ENCODE measurements at places on chromosomes 5 and 9. TPM values are rescaled to one million over a fixed set of nuclear protein-coding genes. Genes with fewer than 3 reads are reported as not detected.

Gene OR1Q1
- total RNA-seq, result not detected

Gene EGR1
- total RNA-seq, result 24.7 TPM

Gene SNCAIP
- total RNA-seq, result not detected

Gene FREM1
- total RNA-seq, result 0.17 TPM

Gene PKD2L2
- total RNA-seq, result 0.50 TPM

Gene NIPSNAP3A
- total RNA-seq, result 19.8 TPM

- H3K36me3 ChIP-seq, result no peaks in the 10 kb centered on the region
- H3K27me3 ChIP-seq, result no peaks in the 10 kb centered on the region
- H3K27ac ChIP-seq, result no peak overlapping the region
- no peak for DNase-seq
- H3K4me1 ChIP-seq, result peaks cover 11% of the 10 kb centered on the region
Observed at GRCh38 chr5:133757396-133757945, 145.1 kb upstream of the FSTL4 start.

DNA sequence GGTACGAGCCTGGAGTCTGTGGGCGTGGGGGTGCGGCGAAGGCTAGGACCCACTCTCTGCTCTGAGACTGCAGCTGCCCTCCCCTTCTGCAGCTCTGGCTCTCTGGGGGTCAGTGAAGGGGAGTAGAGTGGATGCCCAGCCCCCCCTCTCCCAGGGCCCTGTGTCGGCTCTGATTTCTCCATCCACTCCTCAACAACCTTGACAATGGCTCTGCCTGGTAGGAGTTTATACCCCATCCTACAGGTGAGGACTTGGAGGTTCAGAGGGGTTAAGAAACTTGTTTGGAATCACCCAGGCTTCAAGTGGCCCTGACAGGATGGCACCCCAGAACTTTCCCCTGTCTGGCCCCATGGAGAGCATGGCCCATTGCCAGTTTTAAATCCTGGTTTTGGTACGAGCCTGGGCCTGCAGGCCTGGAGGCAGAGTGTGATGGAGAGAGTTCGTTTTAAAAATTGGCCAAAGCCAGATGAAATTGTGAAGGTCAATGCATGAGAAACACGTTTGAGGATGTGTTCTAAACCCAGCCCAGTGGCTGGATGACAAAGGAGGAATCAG is 22.3 kb downstream of the NCS1 start:
- H3K36me3 ChIP-seq, result no peaks in the 10 kb centered on the region
- no peak overlapping the region for H3K4me3 ChIP-seq
- H3K4me1 ChIP-seq, result no peaks in the 10 kb centered on the region
- no peak overlapping the region for H3K27ac ChIP-seq
- H3K27me3 ChIP-seq, result no peaks in the 10 kb centered on the region

- peaks cover 34% of the 10 kb centered on the region for H3K4me1 ChIP-seq
- no peak overlapping the region for H3K27ac ChIP-seq
- no peak overlapping the region for H3K4me3 ChIP-seq
- H3K27me3 ChIP-seq, result no peaks in the 10 kb centered on the region
Observed at GRCh38 chr5:172441262-172441751, 13.0 kb downstream of the SH3PXD2B start.

- no peak overlapping the region for H3K27ac ChIP-seq
- no peaks in the 10 kb centered on the region for H3K4me1 ChIP-seq
- no peak overlapping the region for H3K4me3 ChIP-seq
- no peaks in the 10 kb centered on the region for H3K27me3 ChIP-seq
- DNase-seq, result peak; percentile 46
- H3K36me3 ChIP-seq, result no peaks in the 10 kb centered on the region
Observed at GRCh38 chr9:136671646-136672430, 9.1 kb downstream of the EGFL7 start.

DNA sequence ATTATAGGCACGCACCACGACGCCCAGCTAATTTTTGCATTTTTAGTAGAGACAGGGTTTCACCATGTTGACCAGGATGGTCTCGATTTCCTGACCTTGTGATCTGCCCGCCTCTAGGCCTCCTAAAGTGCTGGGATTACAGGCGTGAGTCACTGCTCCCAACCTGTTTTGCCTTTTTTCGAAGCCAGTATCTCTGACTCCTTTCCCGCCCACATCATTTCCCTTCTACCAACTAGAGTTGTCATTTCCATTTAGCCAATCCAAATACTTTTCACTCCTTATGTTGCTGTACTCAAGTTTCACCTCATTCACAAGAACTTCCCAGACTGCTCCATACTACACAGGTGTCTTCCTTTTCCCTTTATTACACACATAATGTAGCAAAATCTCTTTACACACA is 502.6 kb upstream of the CDH6 start:
- no peak overlapping the region for H3K4me3 ChIP-seq
- no peaks in the 10 kb centered on the region for H3K4me1 ChIP-seq
- DNase-seq, result no peak
- no peak overlapping the region for H3K27ac ChIP-seq
- H3K36me3 ChIP-seq, result no peaks in the 10 kb centered on the region

DNA sequence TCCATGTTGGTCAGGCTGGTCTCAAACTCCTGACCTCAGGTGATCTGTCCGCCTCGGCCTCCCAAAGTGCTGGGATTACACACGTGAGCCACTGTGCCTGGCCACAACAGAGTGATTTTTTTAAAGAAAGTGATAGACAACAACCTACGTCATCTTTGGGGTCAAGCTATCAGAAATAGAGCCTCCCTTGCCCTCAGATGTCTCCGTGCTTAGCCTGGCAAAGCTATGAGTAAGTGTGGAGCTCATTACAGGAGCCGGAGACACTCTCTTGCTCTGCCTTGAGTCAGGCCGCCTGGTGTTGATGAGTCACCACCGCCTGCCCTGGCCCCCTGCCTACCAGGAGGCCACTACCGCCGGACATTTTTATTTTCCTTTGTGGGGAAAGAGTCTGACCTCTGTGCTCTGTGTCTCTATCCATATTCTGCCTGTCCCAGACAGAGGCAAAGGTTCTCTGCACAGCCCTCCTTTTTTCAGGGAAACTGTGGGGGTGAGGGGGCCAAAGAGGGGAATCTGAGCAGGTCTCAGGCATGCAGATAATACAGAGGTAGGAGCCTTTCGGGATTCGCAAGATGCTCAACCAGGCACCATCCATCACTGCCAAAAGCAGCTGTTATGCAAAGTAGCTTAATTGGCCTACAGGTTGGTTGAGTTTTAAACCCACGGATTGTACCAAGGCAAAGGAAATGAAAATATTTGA is 123.7 kb upstream of the CPEB4 start:
- peak; percentile 95 for DNase-seq
- peaks cover 46% of the 10 kb centered on the region for H3K4me1 ChIP-seq
- no peaks in the 10 kb centered on the region for H3K27me3 ChIP-seq
- no peak overlapping the region for H3K4me3 ChIP-seq
- no peaks in the 10 kb centered on the region for H3K36me3 ChIP-seq

GRCh38 chr5:171984748-171985419 is 21.6 kb downstream of the FBXW11 start:
- H3K27ac ChIP-seq, result no peak overlapping the region
- H3K27me3 ChIP-seq, result no peaks in the 10 kb centered on the region
- H3K4me3 ChIP-seq, result no peak overlapping the region
- H3K4me1 ChIP-seq, result no peaks in the 10 kb centered on the region
- no peak for DNase-seq

- no peak overlapping the region for H3K4me3 ChIP-seq
- H3K27me3 ChIP-seq, result no peaks in the 10 kb centered on the region
- H3K27ac ChIP-seq, result no peak overlapping the region
Observed at GRCh38 chr5:29099585-29099984, 2061.2 kb upstream of the CDH9 start.

DNA sequence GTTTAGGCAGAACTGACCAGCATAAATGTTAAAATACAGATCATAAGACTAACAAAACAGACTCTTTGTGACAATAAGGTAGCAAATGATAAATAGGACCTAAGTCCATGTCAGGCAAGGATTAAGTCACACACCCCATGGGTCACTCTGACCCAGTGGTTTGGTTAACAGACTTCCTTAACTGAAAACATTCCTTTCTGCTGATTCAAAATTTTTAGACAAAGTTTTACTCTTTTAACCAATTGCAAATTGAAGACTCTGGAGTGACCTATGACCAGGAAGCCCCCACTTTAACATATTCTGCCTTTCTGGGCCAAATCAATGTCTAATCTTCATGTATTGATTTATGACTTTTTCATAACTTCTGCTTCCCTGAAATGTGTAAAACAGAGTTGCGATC is 4.9 kb upstream of the NXNL2 start:
- no peak overlapping the region for H3K4me3 ChIP-seq
- peak overlapping the region; percentile 38 for H3K27ac ChIP-seq
- H3K27me3 ChIP-seq, result no peaks in the 10 kb centered on the region

GRCh38 chr9:98146101-98146991 is 27.3 kb upstream of the TRIM14 start:
- peaks cover 74% of the 10 kb centered on the region for H3K4me1 ChIP-seq
- DNase-seq, result peak; percentile 99
- H3K4me3 ChIP-seq, result no peak overlapping the region
- peak overlapping the region; percentile 91 for H3K27ac ChIP-seq
- H3K27me3 ChIP-seq, result no peaks in the 10 kb centered on the region

GRCh38 chr5:179731791-179732411 is 721 bp upstream of the MAML1 start:
- no peaks in the 10 kb centered on the region for H3K27me3 ChIP-seq
- peak; percentile 87 for DNase-seq
- H3K4me1 ChIP-seq, result peaks cover 39% of the 10 kb centered on the region
- H3K36me3 ChIP-seq, result peaks cover 20% of the 10 kb centered on the region
- peak overlapping the region; percentile 74 for H3K27ac ChIP-seq
- peak overlapping the region; percentile 77 for H3K4me3 ChIP-seq

GRCh38 chr9:12185856-12186255 is 507.3 kb upstream of the TYRP1 start:
- no peak overlapping the region for H3K4me3 ChIP-seq
- no peaks in the 10 kb centered on the region for H3K36me3 ChIP-seq
- no peak for DNase-seq
- no peaks in the 10 kb centered on the region for H3K4me1 ChIP-seq

DNA sequence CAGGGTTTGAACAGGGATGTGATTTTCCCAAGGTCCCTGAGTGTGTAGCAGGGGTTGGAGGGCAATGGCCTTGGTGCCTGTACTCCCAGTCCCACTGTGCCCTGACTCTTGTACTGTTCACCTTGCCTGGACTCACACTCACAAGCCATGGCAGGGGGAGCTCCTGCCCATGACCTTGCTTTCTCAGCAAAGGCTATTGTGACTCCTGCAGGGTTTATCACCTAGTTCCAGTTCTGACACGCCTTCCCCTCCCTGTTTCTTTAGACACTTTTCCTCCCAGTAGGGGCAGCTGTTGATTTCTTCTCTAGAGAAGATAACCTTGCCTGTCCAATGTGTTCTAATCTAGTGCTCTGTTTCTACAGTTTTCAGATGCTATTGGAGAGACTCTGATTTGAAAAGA is 139.5 kb downstream of the FSTL4 start:
- DNase-seq, result no peak
- H3K27ac ChIP-seq, result no peak overlapping the region
- no peaks in the 10 kb centered on the region for H3K27me3 ChIP-seq
- no peak overlapping the region for H3K4me3 ChIP-seq
- no peaks in the 10 kb centered on the region for H3K36me3 ChIP-seq

DNA sequence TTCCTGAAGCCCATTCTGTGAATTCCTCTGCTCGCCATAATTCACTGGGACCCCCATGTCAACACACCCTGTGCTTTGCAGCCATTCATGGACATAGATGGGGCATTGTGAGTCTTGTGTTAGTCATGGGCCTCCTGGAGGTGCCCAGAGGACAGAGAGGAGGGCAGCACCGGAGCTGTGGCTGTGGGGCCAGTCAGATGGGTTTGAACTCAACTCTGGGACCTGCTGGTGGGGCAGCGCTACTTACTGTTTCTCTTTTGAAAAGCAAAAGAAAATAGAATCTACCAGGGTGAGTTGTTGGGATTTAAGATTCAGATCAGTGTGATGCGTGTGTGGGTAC is 11.3 kb upstream of the EXOC3 start:
- DNase-seq, result no peak
- H3K27me3 ChIP-seq, result no peaks in the 10 kb centered on the region
- no peak overlapping the region for H3K27ac ChIP-seq
- no peaks in the 10 kb centered on the region for H3K36me3 ChIP-seq
- H3K4me1 ChIP-seq, result no peaks in the 10 kb centered on the region
- H3K4me3 ChIP-seq, result no peak overlapping the region

DNA sequence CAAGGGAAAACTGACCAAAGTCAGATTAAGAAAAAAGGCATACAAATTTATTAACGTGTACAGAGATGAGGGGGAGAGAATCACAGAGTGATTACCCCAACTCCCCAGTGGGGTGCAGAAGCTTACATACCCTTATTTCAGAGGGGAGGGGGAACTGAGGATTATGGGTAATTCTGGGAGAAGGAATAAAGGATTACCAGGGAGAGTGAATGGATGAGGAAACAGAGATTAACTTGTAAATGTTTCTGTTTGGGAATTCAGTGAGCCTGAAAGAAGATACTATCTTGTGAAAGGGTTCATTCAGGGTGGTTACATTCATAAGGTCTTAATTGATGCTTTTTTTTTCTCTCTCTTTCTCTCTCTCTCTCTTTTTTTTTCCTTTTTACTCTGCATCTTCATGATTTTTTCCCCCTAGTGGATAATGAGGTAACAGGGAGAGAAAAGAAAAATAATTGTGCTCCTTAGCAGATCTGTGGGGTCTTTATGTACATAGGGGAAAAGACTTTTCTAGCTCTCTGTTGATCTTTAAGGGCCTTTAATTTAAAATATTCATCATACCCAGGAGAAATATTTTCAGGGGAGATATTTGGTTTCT is 49.4 kb downstream of the TARS1 start:
- H3K4me1 ChIP-seq, result no peaks in the 10 kb centered on the region
- H3K4me3 ChIP-seq, result no peak overlapping the region
- no peaks in the 10 kb centered on the region for H3K36me3 ChIP-seq
- DNase-seq, result no peak
- no peak overlapping the region for H3K27ac ChIP-seq

- no peaks in the 10 kb centered on the region for H3K4me1 ChIP-seq
- no peak overlapping the region for H3K4me3 ChIP-seq
- no peak overlapping the region for H3K27ac ChIP-seq
- no peak for DNase-seq
- no peaks in the 10 kb centered on the region for H3K36me3 ChIP-seq
Observed at GRCh38 chr5:39340506-39340905, 23.8 kb downstream of the C9 start.

GRCh38 chr9:130681769-130682420 is 11.7 kb upstream of the EXOSC2 start:
- H3K36me3 ChIP-seq, result no peaks in the 10 kb centered on the region
- H3K4me1 ChIP-seq, result peaks cover 6% of the 10 kb centered on the region
- no peak overlapping the region for H3K27ac ChIP-seq
- H3K27me3 ChIP-seq, result no peaks in the 10 kb centered on the region

DNA sequence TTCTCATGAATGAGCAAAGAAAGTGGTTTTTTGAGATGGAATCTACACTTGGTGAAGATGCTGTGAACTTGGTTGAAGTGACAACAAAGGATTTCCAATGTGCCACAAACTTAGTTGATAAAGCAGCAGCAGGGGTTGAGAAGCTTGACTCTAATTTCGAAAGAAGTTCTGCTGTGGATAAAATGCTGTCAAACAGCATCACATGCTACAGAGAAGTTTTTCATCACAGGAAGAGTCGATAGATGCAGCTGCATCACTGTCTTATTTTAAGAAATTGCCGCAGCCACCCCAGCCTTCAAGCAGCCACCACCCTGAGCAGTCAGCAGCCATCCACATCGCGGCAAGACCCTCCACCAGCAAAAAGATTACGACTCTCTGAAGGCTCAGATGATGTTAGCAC is 78.6 kb downstream of the TRIO start:
- no peaks in the 10 kb centered on the region for H3K36me3 ChIP-seq
- no peaks in the 10 kb centered on the region for H3K27me3 ChIP-seq
- no peak for DNase-seq
- peaks cover 21% of the 10 kb centered on the region for H3K4me1 ChIP-seq

- no peaks in the 10 kb centered on the region for H3K4me1 ChIP-seq
- H3K27ac ChIP-seq, result no peak overlapping the region
- H3K36me3 ChIP-seq, result no peaks in the 10 kb centered on the region
- H3K4me3 ChIP-seq, result no peak overlapping the region
Observed at GRCh38 chr5:105812304-105812703, 1858.4 kb downstream of the EFNA5 start.

Measured in PC-9 (cell line).